Activated CD4-positive, alpha-beta T cell treated with anti-CD3 and anti-CD28 coated beads for 24 hours (primary cell): ENCODE measurements at places on chromosomes 16 and 17.

DNA sequence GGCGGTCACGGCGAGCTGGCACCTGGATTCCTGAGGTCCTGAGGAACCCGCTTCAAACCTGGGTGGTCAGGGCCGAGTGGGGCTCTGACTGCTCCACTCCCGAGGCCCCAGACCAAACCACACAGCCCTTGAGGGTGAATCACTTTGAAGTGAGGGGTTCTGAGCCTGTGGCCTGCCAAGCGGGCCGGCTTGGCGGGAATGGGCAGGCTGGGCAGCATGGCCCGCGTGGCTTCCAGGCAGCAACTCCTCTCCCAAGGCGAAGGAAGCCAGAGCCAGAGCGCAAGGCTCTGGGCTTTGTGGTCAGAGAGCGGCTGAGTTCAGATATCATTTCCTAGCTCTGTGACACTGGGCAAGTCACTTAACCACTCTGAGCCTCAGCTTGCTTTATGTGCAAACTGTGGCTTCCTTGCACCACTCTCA is 42.7 kb downstream of the CMIP start:
- DNase-seq: no peak

- no peak for DNase-seq
Observed at GRCh38 chr16:56259425-56259779, 68.1 kb downstream of the GNAO1 start.

DNA sequence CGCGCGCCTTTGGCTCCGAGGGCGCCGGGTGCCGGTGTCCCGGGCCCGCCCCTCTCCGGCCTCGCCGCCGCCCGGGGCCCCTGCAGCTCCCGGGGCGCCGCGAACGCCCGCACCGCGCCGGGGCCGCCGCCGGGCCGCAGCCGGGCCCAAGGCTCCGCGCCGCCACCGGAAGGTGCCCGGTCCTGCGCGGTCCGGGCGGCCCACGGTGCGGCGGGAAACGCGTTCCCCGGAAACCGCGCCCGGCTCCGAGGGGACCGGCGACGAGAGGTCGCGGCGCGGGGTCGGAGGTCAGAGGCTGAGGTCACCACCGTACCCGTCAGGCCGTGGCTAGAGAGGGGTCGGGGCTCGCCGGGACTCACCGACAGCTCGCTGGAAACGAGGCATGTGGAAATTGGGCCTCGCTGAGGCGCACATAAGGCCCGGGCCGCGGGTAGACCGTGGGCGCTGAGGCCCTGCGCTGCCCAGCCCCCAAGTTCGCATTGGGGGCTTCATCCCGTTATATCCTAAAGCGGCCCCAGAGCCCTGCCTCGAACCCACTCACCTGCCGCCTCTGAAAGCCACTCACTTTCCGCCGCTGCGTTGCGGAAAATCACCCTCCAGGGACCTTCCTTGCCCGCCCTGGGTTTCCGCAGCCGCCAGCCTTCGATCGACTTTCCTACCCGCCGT is at the start of gene DUS1L:
TSS of gene DUS1L (minus strand) at position 167 of the 666 bp plus-strand sequence. CDS start 745 bp downstream, outside the sequence.
- peak; percentile 57 for DNase-seq

DNA sequence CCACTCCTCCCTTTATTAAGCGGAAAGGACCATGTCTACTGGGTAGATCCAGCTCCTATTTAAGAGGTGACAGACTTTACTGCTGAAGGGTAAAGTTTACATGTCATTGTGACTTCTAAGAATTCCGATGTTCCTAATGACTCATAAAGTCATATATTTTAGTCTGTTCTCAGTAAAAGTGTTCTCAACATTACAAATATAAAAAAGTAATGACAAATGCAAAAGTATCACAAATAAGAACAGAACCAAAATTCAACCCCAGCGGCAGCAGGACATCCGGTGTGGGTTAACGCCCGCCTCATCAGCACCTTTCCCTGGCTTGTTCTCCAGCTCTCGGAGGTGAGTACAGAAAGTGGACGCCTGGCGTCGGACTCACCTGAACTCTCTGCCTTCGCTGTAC is 6.8 kb downstream of the AXIN1 start:
- DNase-seq: no peak

- DNase-seq: no peak
Observed at GRCh38 chr17:36136036-36136435, 32.4 kb downstream of the CCL4 start.

DNA sequence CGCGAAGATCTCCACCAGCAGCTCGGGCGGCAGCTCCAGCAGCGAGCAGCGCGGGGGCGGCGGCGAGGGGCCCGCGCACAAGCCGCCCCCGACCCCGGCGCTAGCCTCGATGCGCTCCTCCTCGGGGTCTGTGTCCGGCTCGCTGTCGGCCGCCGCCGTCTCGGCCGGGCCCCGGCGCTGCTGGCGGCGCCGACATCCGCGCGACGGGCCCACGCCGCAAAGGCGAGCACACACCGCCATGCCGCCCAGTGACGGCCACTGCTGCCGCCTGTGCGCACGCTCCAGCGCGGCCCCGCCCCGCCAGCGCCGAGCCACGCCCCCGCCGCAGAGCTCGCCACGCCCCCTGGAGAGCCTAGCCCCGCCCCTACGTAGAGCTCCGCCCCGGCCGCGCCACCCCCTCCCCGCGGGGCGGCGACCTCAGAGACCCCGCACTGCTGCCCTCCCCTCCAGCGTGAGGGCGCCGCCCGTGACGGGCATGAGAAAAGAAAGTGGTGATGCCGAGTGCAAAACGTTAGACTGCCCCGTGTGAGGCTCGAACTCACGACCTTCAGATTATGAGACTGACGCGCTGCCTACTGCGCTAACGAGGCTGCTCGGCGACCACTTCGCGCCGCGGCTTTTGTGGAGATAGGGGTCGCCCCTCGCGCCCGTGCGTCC is at the start of gene FBXO31:
TSS of gene FBXO31 (minus strand) at position 272 of the 657 bp plus-strand sequence. CDS start at position 240, 32 bp downstream.
- peak; percentile 93 for DNase-seq

- no peak for DNase-seq
Observed at GRCh38 chr16:3876695-3877094, 3.8 kb downstream of the CREBBP start.

- DNase-seq: no peak
Observed at GRCh38 chr17:2885733-2886132, 89.5 kb downstream of the RAP1GAP2 start.

- DNase-seq: peak; percentile 13
Observed at GRCh38 chr16:9092978-9093344, 1.5 kb downstream of the HAPSTR1 start.

- no peak for DNase-seq
Observed at GRCh38 chr17:6996256-6997011, 585 bp downstream of the ALOX12 start.

DNA sequence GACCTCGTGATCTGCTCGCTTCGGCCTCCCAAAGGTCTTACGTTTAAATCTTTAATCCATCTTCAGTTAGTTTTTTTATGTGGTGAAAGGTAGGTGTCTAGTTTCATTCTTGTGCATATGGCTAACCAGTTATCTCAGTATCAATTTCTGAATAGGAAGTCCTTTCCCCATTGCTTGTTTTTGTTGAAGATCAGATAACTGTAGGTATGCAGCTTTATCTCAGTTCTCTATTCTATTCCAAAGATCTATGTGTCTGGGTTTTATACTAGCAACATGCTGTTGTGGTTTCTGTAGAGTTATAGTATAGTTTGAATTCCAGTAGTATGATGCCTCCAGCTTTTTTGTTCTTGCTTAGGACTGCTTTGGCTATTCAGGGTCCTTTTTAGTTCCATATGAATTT is 65.2 kb downstream of the TNFRSF13B start:
- no peak for DNase-seq
